ENCODE measurements at places on chromosomes 1 and 21. TPM values are rescaled to one million over a fixed set of nuclear protein-coding genes. Genes with fewer than 3 reads are reported as not detected.

EPS8L3 gene
- not detected for total RNA-seq

PFDN2 gene
- total RNA-seq, result 36.3 TPM

OR2T11 gene
- total RNA-seq, result not detected

LRRC8B gene
- 2.0 TPM for total RNA-seq

CCDC17 gene
- total RNA-seq, result 0.86 TPM

BGLAP gene
- not detected for total RNA-seq

CHI3L2 gene
- total RNA-seq, result not detected

CDC42BPA gene
- total RNA-seq, result 23.9 TPM

RFX5 gene
- total RNA-seq, result 49.0 TPM
